ENCODE measurements at places on chromosomes 11 and 22.

- no peak for DNase-seq
These were observed 89.0 kb upstream of the OR4B1 start for GRCh38 chr11:48127521-48128183.

- no peak for DNase-seq
These were observed 53.6 kb downstream of the GRAMD4 start for GRCh38 chr22:46673662-46674236.

DNA sequence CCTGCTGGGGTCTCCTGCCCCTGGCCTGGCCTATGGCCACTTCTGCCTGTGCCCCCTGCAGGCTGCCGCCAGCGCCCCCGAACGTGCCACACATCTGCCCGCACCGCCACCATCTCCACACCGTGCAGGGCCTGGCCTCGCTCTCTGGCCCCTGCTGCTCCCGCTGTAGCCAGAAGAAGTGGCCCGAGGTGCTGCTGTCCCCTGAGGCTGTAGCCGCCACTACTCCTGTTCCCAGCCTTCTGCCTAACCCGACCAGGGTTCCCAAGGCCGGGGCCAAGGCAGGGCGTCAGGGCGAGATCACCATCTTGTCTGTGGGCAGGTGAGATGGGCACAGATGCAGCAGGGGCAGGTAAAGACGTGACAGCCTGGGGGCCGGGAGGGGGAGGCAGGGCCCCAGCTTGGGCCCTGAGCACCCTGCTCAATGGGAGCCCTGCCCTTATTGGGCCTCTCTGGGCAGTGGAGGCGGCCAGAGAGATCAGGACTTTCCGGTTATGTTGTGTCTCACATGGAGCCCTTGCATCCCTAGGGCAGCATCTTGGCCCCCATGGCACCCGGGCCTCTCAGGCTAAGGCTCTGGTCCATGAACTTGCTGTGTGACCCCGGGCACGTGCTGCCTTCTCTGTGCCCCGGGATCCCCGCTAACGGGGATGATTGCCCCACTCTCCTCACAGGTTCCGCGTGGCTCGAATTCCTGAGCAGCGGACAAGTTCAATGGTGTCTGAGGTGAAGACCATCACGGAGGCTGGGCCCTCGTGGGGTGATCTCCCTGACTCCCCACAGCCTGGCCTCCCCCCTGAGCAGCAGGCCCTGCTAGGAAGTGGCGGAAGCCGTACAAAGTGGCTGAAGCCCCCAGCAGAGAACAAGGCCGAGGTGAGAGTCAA is 18.5 kb downstream of the RELT start:
- no peak for DNase-seq

DNA sequence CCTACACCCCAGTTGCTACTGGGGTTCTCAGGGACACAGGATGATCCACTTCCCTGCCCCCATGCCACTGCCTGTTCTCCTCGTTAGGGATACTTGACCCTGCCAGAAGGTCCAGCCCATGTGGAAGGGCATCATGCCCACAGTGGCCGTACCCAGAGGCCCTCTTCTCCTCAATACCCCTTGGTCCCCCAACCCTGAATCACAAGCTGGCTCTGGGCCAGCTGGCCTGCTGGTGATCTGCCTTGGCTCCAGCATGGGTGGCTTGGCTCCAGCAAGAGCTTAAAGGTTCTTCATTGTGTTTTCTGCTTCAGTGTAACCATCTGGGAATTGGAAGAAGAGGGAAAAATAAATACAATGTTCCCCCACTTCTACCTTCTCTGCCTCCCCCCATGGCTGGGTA is 11.1 kb upstream of the TPBGL start:
- no peak for DNase-seq
